ENCODE measurements at places on chromosomes 2 and 18. TPM values are rescaled to one million over a fixed set of nuclear protein-coding genes. Genes with fewer than 3 reads are reported as not detected.

Gene ARHGAP15
- 91.4 TPM for total RNA-seq

Gene MYO5B
- 0.27 TPM for total RNA-seq

Gene CCDC74B
- total RNA-seq = 2.8 TPM

Gene TUBA3E
- total RNA-seq = not detected

Gene TUBA4B
- not detected for total RNA-seq

Gene ASPRV1
- total RNA-seq = 1.5 TPM

GRCh38 chr18:67428805-67429204 lies 87.7 kb downstream of the DSEL start:
- DNase-seq = no peak

DNA sequence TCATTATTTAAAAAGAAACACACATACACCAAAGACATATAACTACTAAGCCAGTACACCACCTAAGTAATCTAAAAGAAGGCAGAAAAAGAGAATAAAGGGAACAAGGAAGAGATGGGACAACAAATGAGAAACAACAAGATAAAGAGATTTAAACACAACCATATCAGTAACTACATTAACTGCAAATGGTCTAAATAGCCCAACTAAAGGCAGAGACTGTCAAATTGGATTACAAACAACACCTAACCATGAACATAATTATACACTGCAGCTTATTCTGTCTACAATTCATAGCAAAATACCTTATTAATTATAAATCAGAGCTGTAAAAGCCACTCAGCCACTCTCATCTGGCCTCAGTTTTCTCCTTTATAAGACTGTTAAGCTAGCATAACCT lies 15.0 kb downstream of the PPP4R1 start:
- no peak for DNase-seq

DNA sequence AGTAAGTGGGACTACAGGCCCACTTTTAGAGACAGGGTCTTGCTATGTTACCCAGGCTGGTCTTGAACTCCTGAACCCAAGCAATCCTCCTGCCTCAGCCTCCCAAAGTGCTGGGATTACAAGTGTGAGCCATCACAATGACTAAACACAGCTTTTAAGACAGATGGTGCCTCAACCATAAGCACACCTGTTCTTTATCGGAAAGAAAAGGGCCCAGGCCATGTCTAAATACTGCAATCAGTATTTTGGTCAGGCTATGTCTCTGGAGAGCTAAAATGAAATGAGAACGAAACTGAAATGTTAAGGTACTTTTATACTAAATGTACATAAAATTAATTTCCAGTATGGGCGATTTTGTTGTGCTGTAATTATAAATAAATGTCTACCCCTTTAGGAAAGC lies 69.5 kb upstream of the SPTBN1 start:
- DNase-seq = no peak

DNA sequence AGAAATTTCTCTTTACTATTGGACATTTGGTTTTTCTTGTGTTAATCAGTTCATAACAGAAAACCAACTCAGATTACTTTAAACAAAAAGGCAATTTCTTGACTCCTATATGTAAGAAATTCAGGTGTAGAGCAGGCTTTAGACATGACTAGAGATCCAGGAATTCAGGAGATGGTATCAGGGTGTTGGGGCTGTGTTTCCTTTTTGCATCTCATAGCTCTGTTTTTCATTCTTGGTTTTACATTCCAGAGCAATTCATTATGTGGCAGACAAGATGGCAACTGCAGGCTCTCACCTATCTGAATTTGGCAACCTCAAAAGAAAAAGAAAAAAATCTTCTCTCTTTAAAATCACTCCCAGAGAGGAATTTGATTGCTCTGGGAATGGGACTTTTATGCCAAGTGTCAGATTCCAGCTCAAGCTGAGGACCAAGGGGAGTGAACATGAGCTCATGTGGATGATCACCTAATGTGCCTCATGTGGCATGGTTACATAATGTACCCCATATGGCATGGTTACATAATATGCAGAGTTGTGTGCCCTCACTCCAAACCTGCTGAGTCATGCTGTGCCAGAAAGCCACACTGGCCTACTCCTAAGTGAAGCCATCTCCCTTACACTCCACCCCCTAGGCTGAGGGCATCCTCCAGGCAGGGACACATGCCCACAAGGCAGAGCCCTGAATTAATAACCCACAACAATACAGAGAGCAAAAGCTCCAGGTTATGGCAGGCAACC lies 282.7 kb downstream of the MBD2 start:
- no peak for DNase-seq

DNA sequence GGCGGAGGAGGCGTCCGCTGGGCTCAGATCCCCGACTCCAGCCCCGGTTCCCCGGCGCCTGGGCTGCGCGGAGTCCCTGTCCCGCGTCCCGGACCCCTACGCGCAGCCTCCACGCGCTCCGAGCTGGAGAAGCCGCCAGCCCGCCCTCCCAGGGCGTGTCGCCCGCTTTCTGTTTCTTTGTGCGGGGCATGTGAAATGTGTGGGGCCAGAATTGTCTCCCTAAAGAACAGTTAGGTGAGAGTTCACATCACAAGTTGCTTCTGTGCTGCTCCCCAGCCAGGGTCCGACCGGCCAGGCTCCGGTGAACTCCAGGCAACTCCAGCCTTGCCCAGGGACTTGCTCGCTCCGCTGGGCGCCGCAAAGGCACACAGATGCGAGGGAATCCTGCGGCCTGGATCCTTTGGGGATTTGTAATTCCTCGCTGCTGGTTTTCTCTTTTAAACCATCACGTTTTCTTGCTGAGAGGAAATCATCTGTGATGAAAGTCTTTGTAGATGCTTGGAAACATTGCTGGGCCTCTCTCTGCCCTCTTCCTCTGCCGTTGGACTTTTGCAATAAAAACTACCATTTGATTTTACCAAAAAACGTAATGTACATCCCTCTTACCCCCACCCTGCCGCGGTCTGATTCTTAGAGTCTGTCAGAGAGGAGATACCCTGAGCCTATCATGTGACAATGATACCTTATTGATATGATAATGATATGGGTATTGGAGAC lies 631 bp downstream of the GYPC start:
- peak; percentile 54 for DNase-seq

GRCh38 chr18:75127143-75128021 lies 81.6 kb downstream of the PTGR3 start:
- no peak for DNase-seq

DNA sequence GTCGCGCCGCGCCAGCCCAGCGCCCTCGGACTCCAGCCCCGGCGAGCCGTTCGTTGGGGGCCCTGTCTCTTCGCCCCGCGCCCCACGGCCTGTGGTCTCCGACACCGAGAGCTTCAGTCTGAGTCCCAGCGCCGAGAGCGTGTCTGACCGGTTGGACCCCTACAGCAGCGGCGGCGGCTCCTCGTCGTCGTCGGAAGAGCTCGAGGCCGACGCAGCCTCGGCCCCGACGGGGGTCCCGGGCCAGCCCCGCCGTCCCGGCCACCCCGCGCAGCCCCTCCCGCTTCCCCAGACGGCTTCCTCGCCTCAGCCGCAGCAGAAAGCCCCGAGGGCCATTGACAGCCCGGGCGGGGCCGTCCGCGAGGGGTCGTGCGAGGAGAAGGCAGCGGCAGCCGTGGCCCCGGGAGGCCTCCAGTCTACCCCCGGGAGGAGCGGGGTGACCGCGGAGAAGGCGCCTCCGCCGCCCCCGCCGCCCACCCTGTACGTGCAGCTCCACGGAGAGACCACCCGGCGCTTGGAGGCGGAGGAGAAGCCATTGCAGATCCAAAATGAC lies 1.4 kb downstream of the PHLPP1 start:
- DNase-seq = peak; percentile 43

GRCh38 chr18:44518091-44518615 lies 162.5 kb upstream of the SETBP1 start:
- no peak for DNase-seq

DNA sequence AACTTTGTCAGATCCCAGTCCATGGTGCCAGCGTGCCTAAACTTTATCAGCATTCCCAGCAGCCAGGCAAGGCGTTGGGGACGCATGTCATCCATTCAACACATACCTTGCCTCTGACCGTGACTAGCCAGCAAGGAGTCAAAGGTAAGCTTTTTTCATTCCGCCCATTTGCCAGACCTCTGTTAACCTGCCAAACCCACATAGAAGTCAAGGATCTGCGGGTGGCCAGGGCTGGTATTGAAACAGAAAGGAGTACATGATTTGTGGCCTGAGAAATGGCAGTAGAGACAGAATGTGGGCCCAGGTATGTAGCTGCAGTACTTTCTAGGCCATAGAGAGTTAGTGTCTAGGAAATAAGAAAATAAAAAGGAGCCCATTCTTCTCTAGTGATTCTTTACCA lies 240.2 kb downstream of the LTBP1 start:
- DNase-seq = no peak

DNA sequence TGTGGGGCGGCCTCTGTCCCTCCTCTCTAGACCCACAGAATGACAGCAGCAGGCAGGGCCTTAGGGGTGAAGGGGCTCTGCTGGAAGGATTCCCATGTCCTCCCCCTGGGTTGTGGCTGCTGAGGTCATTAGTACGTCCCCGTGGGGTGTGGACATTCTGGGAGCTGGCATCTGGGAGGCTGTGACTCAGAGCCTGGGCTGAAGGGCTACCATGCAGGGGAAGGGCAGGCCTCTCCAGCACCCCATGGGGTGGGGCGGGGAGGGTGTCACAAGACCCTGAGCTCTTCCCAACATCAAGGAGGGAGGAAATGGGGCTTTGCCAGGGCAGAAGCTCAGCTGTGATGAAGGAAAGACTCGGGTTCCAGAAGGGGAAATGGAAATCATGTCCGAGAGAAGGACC lies 105.8 kb upstream of the SMAD2 start:
- peak; percentile 13 for DNase-seq

DNA sequence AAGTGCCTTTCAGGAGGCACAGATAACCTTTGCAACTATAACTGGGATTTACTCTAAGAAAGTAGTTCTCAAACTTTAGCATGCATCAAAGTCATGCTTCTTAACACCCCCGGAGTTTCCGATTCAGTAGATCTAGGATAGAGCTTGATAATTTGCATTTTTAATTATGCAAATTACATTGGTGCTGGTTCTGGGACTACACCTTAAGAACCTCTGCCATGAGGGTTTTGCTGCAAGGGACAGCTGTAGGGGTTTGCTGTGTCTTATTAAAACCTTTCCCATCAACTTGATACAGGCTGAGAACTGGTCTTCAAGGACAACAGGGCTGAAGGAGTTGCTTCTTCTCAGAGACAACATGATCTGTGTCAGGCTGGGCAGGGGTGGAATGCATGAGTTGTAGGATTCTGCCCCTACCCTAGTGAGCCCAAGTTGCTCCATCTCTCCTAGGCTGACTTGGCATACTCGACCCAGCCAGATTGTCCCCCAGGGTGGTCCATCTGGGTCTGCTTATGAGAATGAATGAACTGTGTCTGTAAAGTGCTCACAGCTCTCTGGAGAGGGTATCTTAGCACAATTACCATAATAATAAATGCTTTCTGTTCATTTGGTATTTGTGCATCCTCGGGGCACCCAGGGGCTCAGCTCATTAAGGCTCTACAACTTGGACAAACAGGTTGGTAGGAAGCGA lies 232.7 kb downstream of the CLIP4 start:
- no peak for DNase-seq

DNA sequence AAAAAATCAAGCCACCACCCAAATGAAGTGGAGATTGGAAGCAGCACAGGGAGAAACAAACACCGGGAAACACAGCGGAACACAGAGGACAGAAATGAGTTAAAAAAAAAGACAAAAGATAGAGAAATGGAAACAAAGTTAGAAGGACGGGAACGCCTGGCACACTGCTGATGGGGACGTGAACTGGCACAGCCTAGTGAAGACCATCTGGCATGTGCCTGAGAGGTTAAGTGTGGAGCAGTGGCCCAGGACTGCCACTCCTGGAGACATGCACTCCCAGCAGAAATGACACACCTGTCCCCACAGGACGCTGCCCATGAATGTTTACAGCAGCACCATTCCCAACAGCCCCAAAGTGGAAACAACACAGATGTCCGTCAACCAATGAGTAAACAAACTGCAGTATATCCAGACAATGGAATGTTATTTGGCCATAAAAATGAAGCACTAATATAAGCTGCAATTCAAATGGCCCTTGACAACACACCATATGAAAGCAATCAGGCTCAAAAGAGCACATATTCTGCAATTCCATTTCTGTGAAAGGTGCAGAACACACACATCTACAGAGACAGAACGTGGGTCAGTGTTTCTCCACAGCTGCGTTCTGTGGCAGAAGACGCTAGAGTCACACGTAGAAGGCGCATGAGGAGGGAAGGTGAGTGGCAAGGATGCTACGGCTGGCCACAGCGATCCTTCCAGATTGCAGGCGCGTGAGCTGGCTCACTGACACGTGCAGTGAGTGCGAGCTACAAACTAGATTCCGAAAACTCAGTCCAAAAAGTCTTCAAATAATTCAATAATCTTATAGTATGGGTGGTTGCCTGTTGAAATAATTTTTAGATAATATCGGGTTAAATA lies 24.6 kb downstream of the THAP4 start:
- no peak for DNase-seq

DNA sequence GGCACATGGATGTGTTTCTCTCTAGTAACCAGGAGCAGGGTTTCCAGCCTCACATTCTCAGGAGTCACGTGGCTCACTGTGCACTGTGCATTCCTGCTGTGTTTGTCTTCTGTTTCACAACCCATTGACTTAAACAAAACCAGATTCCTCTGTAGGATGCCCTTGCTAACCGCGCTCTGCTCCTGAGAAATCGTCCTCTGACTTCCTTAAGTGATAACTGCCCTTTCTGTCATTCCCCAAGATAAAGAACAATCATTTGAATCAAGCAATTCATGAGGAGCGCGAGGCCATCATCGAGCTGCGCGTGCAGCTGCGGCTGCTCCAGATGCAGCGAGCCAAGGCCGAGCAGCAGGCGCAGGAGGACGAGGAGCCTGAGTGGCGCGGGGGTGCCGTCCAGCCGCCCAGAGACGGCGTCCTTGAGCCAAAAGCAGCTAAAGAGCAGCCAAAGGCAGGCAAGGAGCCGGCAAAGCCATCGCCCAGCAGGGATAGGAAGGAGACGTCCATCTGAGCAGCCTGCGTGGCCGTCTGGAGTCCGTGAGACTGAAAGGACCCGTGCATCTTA lies 60.2 kb downstream of the RALBP1 start:
- no peak for DNase-seq

- DNase-seq = no peak
Measured at GRCh38 chr2:27212626-27213471, 781 bp upstream of the SLC5A6 start.

- no peak for DNase-seq
Measured at GRCh38 chr2:98923244-98923940, 12.6 kb downstream of the CRACDL start.

- DNase-seq = no peak
Measured at GRCh38 chr2:111176867-111177266, 56.2 kb downstream of the BCL2L11 start.

- no peak for DNase-seq
Measured at GRCh38 chr2:196980001-196980400, 53.5 kb upstream of the PGAP1 start.

- no peak for DNase-seq
Measured at GRCh38 chr2:191069606-191070005, 55.6 kb upstream of the STAT1 start.

- no peak for DNase-seq
Measured at GRCh38 chr18:3118195-3119010, 101.4 kb downstream of the MYOM1 start.

- DNase-seq = no peak
Measured at GRCh38 chr2:127465258-127465657, 47.0 kb downstream of the PROC start.

Measured in activated naive CD4-positive, alpha-beta T cell treated with anti-CD3 and anti-CD28 coated beads, Interleukin-2, amount 50 U/mL, for 72 hours (primary cell).